ENCODE measurements at places on chromosomes 1 and 21. TPM values are rescaled to one million over a fixed set of nuclear protein-coding genes. Genes with fewer than 3 reads are reported as not detected.
A peak's percentile ranks its signal among the peaks of the same experiment; 100 is the strongest.

DNA sequence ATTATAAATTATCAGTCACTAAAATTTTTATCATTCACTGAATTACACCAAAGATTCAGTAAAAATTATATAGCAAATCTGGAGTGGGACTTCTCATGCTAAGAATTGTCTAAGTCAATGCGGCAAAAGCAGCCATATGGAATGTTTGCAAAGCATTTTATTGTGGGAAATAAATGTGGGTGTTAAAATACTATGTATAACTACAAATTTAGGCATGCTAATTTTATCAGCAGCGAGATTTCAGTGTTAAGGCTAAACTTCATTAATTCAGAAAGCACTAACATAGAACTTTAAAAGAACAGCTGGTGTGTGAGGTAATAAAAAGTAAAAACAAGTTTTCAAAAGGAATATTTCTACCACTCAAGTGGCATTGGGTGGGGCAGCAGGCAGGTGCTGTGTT is 21.4 kb downstream of the COLGALT2 start:
- no peak for DNase-seq

- DNase-seq: no peak
These were observed 262.1 kb downstream of the PTPRU start for GRCh38 chr1:29498126-29499103.

- no peak for DNase-seq
These were observed 28.4 kb downstream of the CLIC4 start for GRCh38 chr1:24773618-24774017.

- DNase-seq: no peak
These were observed 33.1 kb downstream of the PTP4A2 start for GRCh38 chr1:31905093-31905509.

DNA sequence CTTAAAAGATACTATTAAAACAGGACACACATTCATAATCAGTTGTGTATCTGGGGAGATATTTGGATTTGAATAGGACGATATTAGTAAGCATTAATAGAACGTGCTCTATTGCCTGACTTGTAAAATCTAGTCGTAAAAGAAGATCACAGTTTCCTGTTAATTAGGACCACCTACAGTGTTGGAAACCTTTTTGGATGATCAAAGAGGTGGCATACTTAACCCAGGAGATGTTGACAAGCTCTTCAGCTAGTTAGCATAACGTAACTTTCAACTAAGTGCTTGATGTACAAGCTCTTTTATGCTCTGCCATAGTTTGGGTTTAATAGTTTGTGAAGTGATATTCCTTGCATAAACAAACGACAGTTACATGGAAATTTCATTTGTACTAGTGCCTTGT is 293.3 kb upstream of the NR5A2 start:
- no peak for DNase-seq

GRCh38 chr1:24699628-24700027 is 45.6 kb upstream of the CLIC4 start:
- DNase-seq: no peak

DNA sequence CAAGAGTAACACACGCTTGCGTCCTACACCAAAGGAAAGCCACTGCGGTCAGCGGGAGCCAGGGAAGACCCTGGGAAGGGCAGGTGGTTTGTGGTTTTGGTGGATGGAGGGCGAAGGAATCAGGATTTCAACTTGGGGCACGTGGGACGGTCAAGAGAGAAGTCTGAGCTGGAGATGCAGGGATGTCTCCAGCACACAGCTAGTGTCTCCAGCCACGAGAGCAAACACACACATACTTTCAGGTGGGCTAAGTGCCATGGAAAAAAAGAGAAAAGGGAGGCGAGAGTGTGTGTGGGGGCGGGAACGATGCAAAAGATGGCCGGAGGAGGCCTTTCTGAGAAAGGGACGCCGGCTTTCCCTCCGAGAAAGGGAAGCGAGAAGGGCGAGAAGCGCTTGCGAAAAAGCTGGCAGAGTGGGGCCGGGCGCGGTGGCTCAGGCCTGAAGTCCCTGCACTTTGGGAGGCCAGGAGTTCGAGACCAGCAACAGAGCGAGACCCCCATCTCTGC is 1.4 kb upstream of the SRRM1 start:
- DNase-seq: peak; percentile 24

The SPRR4 gene
- not detected for total RNA-seq

The KRTAP19-4 gene
- not detected for total RNA-seq

The SLC9C2 gene
- total RNA-seq: not detected

DNA sequence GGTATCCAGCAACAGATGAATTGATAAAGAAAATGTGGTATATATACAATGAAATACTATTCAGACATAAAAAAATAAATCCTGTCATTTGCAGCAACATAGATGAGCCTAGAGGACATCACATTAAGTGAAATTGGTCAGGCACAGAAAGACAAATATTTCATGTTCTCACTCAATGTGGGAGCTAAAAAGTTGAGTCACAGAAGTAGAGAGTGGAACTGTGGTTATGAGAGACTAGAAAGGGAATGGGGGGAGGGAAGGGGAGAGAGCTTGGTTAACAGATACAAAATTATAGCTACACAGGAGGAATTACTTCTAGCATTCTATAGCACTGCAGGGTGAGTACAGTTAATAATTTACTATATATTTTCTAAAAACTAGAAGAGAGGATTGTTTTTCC is 37.1 kb upstream of the SERPINC1 start:
- no peak for DNase-seq

The STRIP1 gene
- 52.2 TPM for total RNA-seq

DNA sequence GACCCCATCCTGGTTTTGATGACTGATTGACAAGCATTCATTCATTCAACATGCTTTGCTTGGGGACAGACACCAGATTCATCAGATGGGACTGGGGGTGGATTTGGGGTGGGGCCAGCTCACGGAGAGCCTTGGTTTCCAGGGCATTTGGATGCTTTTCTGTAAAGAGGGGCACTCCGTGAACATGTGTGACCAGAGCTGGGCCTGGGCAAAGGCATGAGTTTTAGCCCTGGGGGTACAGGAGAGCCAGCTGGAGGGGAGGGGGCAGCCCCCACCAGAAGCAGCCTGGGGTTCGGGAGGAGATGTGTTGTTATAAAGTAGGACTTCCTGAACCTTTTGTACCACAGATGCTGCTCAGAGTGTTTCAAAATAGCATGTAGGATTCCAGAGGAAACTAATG is 99.7 kb downstream of the RIPK4 start:
- no peak for DNase-seq

DNA sequence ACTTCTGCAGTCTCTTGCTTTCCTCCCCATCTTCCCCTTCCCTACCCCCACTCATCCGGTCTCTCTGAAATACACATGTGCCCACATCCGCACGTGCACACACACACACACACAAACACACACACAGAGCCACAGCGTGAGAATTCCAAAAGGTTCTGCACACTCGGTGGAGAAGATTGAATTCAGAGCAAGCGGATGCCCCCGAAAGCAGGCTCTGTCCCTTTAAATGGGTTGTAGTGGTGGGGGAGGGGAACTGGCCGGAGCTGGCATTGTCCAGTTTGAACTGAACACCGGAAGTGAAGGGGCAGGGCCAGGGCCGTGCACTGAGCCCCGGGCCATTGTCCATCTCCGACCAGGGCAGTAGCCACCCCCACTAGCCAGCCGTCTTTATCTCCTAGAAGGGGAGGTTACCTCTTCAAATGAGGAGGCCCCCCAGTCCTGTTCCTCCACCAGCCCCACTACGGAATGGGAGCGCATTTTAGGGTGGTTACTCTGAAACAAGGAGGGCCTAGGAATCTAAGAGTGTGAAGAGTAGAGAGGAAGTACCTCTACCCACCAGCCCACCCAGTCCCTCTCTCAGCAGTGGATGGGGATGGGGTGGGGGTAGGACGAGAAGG is 1.3 kb upstream of the LIN28A start:
- DNase-seq: no peak

GRCh38 chr1:174704300-174704699 is 256.5 kb downstream of the GPR52 start:
- no peak for DNase-seq

- DNase-seq: no peak
These were observed 42.0 kb downstream of the TM2D1 start for GRCh38 chr1:61682891-61683290.

- no peak for DNase-seq
These were observed 90.2 kb upstream of the ZNHIT6 start for GRCh38 chr1:85798419-85798818.

The TLCD4 gene
- total RNA-seq: 0.86 TPM

- DNase-seq: peak; percentile 91
These were observed 13.8 kb downstream of the HEYL start for GRCh38 chr1:39625462-39626273.

- DNase-seq: peak; percentile 51
These were observed 7.4 kb downstream of the WDR77 start for GRCh38 chr1:111441573-111442192.

- DNase-seq: no peak
These were observed 53.6 kb upstream of the DMRTA2 start for GRCh38 chr1:50476800-50477199.

- DNase-seq: peak; percentile 48
These were observed 11.5 kb upstream of the PLA2G5 start for GRCh38 chr1:20058531-20058930.

The FCAMR gene
- not detected for total RNA-seq

DNA sequence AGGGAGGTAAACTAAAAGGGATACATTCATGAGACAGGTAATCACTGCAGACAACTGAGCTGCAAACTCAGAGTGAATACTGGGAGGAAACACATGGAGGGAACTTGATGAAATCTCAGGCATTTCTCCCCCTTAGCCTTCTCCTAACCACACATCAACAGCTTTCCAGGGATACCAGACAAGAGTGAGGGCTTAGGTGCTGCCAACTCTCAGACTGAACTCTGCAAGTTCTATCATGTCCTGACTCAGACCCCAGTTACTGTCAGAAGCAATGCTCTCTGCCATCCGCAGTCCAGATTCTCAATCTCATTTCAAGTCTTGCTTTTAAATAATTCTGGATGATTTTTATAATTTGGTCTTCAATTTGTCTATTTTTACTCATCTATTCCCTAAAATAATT is 267.3 kb downstream of the LTN1 start:
- no peak for DNase-seq

DNA sequence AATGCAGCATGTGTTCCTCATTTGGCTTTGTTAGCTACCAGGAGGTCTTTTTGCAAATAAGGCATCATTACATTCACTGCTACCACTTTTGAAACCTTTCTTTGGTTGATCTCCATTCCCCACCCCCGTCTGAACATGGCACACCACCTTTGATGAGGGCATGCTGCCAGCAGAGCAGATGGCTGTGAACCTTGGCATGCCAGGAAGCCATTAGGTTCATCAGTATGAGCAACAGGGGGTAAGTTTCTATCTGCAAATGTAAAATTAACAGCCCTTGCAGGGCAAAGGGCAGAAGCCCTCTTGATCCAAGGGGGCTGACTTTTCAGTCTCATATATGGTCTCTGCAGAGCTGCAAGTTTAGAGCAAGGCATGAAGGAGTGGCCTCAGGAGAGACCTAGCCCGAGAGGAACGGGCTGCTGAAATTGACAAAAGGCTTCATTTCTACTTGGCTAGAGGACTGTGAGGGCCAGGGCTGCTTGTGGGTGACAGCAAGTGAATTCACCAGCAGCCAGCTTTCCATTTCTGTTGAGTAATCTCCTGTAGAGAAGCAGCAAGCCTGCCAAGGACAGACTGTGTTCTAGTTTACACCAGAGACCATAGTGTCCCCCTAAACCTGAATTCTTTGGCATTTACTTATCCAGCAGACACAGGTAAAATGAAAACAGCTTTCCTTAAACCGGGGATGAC is 127.9 kb downstream of the ZNF326 start:
- no peak for DNase-seq

GRCh38 chr1:9376430-9376829 is 83.7 kb downstream of the SPSB1 start:
- DNase-seq: no peak

DNA sequence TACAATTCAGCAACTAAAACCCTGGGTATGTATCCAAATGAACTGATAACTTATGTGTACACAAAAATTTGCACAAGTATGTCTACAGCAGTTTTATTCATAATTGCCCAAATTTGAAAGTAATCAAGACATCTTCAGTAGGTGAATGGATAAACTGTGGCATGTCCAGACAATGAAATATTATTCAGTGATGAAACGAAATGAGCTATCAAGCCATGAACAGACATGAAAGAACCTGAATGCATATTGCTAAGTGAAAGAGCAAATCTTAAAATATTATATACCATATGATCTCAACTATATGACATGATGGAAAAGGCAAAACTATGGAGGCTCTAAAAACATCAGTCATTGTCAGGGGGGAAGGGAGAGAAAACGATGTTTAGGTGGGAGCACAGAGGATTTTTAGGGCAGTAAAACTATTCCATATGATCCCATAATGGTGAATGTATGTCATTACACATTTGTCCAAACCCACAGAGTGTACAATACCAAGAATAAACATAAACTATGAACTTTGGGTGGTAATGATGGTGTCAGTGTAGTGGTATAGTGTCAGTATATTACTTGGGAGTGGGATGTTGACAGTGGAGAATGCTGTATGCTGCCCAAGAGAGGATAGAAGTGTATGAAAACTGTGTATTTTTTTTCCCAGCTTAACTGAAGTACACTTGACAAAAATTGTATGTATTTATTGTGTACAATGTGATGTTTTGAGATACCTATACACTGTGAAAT is 92.8 kb upstream of the PPP2R5A start:
- DNase-seq: no peak

The NUP210L gene
- not detected for total RNA-seq

- DNase-seq: peak; percentile 93
These were observed 13.5 kb downstream of the BCAR3 start for GRCh38 chr1:93668121-93668520.

- no peak for DNase-seq
These were observed 793.8 kb downstream of the PLA2G4A start for GRCh38 chr1:187622545-187622944.

DNA sequence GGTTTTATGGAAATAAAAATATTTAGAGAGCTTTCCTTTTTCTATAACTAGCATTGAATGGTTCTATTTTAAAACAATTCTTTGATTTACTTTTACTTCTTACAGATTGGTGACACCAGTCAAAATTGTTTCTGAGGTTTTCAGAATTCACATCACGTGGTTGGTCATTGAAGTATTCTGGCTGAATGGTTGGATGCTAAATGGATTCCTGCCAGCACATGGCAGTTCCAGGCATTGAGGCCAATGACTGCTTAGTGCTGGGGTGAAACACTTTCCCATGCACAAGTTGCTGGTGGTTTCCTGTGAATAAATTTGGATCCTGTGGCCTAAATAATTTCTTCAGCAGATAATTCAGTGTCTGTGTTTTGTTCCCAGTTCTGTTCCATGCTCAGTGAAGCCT is 20.6 kb downstream of the NCAM2 start:
- no peak for DNase-seq

DNA sequence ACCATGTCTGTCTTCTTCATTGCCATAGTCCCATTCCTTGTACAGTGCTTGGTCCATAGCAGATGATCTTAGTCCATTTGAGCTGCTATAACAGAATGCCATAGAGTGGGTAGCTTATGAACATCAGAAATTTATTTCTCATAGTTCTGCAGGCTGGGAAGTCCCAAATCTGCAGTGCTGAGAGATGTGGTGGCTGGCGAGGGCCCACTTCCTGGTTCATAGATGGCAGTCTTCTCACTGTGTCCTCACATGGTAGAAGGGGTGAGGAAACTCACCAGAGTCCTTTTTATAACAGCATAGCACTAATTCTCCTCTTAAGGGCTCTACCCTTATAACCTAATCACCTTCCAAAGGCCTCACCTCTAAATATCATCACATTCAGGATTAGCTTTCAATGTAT is 23.1 kb upstream of the RAP1A start:
- no peak for DNase-seq

All from fibroblast of villous mesenchyme (primary cell).